ENCODE measurements at places on chromosomes 12 and 14.

- DNase-seq: no peak
Observed at GRCh38 chr14:36161776-36162175, 14.7 kb downstream of the PTCSC3 start.

- DNase-seq: no peak
Observed at GRCh38 chr14:44369401-44370123, 137.5 kb downstream of the FSCB start.

DNA sequence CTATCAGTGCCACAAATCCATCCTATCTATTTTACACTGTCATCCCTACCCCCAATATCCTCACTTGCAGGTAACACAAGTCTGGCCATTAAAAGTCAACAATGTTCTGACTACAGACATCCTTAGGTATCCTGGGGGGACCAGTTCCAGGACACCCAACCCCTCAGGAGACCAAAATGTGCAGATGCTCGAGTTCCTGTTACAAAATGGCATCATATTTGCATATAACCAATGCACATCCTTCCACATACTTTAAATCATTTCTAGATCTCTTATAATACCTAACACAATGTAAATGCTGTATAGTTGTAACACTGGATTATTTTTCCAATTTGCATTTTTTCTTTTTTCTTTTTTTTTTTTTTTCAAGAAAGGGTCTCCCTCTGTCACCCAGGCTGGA is 6.9 kb downstream of the SYCP3 start:
- no peak for DNase-seq

- DNase-seq: no peak
Observed at GRCh38 chr14:103016071-103016470, 41.3 kb downstream of the CDC42BPB start.

- no peak for DNase-seq
Observed at GRCh38 chr14:66920196-66920595, 269.0 kb upstream of the GARIN2 start.

DNA sequence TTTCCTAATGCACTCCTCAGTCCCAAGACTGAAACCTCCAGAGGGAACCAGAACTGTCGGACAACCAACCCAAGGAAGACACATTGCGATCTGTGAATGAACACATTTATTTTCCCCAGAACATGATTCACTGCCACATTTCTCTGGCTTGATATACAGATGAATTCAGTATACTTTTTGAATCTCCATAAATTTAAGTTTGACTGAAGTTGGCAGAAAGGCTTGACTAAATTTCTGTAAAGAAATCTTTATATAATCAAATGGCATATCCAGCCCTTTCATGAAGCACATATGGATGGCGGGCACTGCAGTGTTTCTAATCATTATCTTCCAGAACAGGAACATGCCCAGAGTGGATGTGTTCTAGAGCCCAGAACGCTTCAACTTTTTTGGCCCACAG is 56.7 kb downstream of the DCAF5 start:
- DNase-seq: no peak

DNA sequence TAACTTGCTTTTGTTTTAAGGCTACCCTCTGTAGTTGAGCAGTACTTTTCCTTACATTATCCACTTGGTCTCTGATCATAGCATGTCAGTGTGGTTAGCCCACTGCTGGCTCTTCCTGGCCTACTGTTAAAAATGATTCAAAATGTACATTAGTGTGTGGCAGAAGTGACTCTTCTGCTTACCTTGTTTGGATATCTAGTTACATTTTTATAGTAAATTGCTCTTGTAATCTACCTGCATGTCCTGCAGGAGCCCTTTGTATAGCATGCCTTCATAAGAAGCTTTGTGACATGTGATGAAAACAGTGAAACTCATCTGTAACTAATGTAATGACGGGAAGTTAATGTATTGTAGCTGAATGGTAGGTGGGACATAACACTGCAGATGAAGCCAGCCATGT is 8.1 kb downstream of the SPATS2 start:
- DNase-seq: no peak

DNA sequence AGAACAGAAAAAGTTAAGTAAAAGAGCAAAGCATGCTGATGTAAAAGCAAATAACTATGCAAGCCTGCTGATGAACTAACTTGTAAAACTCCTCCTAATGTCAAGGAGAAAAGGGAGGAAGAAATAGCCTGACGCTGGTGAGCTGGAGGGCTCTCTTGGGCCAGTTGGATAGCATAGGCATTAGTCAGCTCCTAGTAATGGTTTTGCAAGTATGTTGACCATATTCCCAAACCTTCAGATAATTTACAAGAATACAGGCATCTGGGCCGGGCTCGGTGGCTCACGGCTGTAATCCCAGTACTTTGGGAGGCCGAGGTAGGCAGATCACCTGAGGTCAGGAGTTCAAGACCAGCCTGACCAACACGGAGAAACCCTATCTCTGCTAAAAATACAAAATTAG is 871.4 kb downstream of the C12orf50 start:
- DNase-seq: no peak

DNA sequence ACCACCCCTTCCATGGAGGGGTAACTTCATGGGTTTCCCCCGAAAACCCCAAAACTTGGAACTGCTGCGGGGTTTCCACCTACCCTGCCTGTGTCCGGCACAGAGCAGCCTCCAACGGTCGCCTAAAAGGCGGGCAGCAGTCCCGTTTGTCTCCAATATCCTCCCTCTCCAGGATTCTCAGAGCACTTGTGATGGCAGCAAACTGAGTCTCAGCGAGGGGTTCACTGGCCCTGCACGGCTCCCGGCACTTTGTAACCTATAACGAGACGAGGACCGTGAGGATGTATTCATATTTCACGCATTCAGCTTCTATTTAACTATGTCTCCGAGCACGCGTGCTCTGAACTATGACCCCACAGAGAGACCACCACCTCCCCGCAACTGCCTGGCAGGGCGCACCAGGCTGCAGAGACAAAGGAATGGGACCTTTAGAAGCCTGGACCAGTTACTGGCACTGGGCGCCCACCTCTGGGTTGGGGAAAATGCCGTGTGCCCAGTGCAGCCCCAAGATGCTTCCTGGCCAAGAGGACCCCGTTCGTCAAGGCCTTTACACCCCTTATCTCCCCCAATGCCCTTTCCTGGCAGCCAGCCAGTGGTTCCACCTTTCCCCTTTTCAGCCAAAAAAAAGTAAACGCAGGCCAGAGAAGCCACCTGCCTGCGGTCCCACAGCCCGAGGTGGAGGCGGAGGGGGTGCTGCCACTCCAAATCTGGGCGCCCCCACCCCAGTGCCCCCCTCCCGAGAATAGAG is 173.1 kb upstream of the RTL1 start:
- DNase-seq: no peak

GRCh38 chr12:74790931-74791330 is 253.3 kb downstream of the ATXN7L3B start:
- DNase-seq: no peak

DNA sequence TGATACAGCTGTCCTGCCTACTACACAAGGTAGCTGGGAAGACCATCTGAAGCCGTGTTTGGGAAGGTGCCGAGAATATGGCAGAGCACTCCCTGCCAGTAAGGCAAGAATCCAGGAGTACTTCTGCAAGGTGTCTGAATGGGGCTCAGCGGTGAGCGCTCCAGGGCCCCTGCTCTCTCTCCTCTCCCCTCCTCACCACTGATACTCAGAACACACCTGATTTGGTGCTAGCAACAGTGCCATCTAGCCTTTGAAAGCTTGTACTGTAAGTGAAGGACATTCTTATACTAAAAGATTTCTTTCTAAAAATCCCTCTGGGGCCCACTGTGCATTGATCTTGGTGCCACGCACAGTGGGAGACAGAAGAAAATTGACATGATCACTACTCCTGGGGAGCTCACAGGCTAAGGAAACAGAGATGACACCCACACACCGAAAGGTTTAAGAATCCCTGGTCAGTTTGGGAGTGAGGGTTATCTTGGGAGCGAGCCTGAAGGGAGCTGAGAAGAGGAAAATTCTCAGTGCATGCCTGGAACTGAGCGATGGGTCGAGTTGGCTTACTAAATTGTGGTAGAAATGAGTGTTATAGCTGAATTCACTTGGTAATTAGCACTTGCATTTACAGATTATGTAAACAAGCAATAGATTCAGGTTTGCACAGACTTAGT is 216.9 kb downstream of the NTF3 start:
- DNase-seq: no peak

GRCh38 chr14:67050896-67051295 is 138.3 kb upstream of the GARIN2 start:
- DNase-seq: no peak

DNA sequence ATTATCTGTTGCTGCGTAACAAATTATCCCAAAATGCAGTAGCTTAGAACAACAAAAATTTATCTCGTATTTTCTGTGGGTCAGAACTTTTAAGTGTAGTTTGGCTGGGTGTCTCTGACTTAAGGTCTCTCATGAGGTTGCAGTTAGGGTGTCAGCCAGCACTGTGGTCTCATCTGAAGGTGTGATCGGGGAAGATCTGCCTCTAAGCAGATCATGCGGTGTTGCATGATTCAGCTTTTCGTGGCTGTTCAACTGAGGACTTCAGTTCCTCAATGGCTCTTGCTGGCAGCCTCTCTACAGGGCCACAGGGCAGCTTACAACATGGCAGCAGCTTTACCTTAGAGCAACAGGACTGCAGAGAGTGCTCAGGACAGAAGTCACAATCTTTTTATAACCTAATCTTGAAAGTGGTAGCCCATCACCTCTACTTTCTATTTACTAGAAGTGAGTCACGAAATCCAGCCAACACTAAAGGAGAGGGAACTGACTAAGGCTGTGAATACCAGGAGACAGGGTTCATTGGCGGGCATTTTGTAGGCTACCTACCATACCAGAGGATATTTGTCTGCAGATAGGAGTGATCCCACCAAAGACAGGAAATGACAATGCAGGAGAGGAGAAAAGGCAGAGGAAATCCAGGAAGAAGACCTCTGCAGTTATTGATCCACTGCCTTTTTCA is 1.8 kb upstream of the TMPRSS12 start:
- DNase-seq: no peak

GRCh38 chr12:53734425-53734824 is 7.2 kb upstream of the CALCOCO1 start:
- no peak for DNase-seq

- no peak for DNase-seq
Observed at GRCh38 chr12:127381043-127381668, 885.8 kb upstream of the TMEM132C start.

- DNase-seq: no peak
Observed at GRCh38 chr14:60332869-60333268, 83.8 kb downstream of the PPM1A start.

GRCh38 chr12:82407481-82407880 is 49.2 kb downstream of the METTL25 start:
- DNase-seq: no peak

DNA sequence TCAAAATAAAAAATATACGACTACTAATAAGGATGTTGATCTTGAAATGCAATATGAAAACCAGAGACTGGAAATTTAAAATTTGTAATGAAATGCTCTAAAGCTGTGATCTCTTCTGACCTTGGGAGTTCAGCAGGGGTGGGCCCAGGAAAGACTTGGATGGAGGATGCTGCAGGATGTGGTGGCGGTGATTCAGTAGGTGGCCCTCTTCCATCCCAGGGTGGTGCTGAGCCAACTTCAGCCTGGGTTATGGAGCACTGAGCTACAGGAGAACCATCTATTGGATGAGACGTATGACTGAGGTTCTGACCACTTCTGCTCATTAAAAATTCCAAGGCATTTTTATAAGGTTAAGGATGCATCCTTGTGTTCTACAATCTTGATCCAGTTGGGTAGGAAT is 6.9 kb upstream of the PDE3A start:
- no peak for DNase-seq

- no peak for DNase-seq
Observed at GRCh38 chr14:61891170-61891569, 128.9 kb downstream of the SNAPC1 start.

- DNase-seq: no peak
Observed at GRCh38 chr12:56141946-56142784, 10.2 kb upstream of the MYL6B start.

DNA sequence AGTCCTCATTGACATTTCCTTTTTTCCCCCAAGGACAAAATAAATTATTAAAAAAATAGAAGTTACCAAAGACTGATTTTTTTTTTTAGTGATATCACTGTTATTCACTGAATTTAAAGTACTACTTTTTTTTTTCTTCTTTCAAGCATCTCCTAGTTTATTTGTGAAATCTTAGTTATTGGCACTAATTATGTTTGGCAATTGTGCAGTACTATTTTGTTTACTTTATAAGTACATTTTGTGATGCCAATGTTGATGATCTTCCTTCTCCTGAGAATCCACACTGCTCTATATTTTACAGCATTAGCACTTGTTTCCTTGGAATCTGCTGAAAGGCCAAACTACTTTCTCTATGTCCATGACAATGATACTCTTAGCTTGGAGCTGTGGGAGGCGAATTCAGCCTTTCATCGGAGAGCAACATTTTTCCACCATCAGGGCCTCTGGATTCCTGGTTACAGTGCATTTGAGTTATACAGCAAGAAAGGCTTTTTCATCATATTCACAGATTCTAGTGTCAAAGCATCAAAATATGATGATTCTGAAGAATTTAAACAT is 123.8 kb upstream of the PTPRQ start:
- DNase-seq: no peak

DNA sequence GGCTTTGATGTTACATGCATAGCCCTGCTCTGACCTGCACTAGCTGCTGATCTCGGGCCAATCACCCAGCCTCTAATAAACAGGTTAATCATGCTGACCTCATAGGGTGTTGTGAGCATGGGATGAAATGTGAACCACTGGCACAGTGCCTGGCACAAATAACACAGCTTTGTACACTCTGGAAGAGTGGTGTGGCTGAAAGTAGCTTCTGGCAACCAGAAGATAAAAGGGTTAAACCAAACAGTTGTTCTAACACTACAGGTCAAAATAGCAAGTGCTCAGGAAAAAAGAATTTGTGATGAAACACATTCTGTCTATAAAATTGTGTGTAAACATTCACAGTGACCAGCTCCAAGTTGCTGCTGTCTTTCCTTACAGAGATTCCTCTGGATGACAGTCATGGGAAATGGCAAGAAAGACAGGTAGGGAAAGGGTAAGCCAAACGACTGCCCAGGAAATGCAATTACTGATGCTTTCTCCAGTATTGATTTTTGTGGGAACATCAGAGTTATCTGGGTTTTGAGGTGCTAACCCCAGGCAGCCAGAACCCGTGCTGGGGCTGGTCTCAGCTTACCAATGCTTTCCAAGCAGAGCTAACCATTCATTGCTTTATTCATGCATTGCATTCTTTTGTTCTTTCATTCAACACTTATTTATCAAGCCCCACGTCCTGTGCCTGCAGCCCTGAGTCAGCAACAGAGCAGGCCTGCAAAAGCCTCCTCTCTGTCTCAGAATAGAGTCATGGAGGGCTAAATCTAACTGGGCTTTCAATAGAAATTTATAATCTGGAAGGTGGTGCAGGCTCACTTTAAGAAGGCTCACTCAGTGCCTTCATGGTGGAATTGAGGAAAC is 38.1 kb upstream of the CAPRIN2 start:
- no peak for DNase-seq

- DNase-seq: no peak
Observed at GRCh38 chr12:106987846-106988245, 900 bp upstream of the MTERF2 start.

Data from stimulated activated CD8-positive, alpha-beta memory T cell treated with anti-CD3 and anti-CD28 coated beads, Interleukin-7, amount 100 ng/mL, for 24 hours (primary cell).